Esophagus squamous epithelium (tissue), 5 donors: ENCODE measurements at places on chromosomes 3 and 15.

DNA sequence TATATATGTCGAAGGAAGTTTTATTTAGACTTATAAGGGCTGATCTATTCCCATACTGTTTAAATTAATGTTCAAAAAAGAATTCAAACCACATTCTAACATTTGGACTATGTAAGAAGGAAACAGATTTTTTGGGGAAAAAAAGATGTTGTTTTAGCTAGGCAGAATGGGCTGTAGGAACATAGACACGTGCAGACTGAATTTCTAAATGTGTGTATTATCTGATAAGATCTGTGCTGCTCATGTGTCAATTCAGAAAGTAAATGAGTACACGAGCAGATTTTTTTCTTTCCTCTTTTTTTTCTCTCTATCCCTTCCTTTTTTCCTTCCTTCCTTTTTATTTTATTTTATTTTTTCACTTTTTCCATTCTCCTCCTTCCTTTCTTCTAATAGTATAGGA, 259.5 kb upstream of the KCNH8 start:
- DNase-seq: no peak

DNA sequence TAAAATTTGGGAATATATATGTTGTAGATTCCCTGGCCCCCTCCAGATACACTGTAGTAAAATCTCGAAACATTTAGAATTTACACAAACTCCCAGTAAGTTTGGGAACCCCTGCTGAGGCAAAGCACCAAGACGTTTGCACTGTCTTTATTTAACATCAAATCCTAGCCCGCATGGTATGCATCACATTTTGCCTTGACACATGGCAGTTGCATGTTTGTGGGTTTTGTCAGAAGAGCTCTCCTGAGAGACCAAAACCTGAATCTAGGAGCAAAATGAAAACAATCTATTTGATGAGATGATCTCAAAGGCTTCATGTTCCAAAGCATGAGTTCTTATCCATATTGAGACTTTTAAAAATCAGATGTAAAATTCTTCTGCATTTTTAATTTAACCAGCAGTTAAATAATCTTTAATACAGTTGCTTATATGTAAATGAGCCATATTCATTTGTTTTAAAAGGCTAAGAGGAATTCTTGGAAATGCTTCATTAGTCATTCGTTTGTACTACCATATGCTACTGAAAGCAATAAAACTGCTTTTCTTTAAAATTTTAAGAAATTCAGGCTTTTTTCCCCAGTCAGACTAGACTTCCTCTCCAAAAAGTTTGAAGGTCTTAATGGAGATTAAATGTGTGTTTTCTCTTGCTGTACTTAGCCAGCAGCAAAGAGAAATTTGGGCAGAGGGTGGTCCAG, 105.2 kb upstream of the BOC start:
- no peak for DNase-seq

DNA sequence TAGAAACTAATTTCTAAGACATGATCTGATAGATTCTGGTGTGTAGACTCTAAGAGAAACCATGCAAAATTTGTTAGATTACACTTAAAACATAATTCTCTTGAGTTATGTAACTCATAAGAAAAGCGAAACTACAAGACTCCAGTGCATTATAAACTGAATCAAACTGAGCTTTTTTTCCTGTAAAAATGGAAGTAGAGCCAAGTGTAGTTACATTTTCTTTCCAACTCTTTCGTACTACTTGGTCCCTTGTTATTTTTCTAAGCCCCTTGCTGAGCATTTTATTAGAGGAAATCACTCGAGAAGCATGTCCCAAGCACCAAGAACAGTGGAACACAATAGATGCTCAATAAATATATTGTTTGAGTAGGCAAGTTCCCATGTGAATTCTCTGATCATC, 130.2 kb downstream of the GADL1 start:
- no peak for DNase-seq

DNA sequence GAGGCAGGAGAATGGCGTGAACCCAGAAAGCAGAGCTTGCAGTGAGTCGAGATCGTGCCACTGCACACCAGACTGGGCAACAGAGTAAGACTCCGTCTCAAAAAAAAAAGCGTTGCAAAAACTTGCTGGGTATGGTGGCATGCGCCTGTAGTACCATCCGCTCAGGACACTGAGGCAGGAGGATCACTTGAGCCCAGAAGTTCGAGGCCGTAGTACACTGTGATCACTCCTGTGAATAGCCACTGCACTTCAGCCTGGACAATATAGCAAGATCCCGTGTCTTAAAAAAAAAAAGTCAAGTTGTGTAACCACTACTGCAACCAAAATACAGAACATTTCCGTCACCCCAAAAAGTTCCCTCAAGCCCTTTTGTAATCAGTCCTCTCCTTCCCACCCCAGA, 1.5 kb downstream of the ARPC4 start:
- DNase-seq: no peak

DNA sequence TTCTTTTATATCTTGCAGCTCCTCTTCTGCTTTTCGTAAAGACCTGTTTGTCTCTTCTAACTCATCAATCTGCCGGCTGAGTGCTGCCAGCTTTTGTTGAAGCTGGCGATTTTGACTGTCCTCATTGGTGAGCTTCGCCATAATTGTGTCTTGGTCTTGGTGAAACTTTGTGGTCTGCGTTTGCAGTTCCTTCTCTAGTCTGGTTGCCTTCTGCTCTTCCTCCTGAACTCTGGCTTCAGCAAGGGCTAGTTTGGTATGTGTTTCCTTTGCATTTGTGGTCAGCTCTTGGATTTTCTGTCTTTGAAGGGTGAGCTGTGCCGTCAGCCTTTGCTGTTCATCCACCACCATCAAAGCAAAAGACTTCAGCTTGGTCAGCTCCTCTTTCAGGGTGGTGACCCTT, 32.9 kb downstream of the CMSS1 start:
- DNase-seq: no peak

DNA sequence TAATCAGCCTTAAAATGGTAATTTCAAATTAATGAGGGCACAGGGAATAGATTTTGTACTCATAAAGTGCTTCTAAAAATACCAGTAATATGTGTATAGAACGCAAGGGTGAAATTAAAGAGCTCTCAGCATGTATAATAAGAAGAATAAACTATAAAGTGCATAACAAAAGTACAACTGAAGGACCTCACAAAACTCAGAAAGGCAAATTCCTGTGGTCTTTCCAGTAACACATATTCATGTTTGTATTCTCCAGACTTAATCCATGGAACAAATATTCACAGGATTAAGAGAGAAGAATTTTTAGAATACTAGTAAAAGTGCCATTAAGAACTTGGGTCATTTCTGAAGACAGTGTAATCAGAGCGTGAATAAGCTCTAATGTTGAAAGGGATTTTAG, 646.3 kb downstream of the CADM2 start:
- no peak for DNase-seq

GRCh38 chr15:63371297-63371918, 10.2 kb downstream of the CA12 start:
- no peak for DNase-seq

DNA sequence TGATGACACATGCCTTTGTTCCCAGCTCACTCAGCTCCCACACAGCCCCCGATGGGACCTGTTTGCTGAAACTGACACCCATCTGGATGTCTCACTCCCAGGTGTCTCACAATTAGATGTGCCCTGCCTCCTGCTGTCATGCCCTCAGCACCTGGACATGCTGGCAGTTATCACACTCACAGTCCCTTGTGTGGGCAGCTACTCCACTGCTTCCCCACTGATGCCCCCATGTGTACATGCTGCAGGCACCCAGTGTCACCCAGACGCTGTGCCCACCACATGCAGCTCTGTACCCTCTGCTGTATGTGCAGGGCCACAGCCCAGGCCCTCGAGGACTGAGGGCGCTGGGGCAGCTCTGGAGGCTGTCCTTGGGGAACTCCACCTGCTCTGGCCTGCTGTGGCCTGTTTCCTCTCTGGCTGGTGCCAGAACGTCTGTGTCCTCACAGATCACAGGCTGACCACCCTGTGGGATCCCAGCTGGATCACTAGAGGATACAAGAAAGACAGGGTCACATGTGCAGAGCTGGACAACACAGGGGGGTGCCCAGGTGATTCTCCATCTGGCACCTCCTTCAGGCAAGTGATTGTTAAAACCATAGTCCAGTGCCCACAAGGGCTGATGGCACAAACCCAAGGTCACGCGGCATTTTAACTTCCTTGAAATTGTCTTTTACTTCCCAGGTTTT, 14.0 kb downstream of the C3orf22 start:
- DNase-seq: no peak

- no peak for DNase-seq
These were observed 6.3 kb upstream of the PXK start for GRCh38 chr3:58326267-58326900.

DNA sequence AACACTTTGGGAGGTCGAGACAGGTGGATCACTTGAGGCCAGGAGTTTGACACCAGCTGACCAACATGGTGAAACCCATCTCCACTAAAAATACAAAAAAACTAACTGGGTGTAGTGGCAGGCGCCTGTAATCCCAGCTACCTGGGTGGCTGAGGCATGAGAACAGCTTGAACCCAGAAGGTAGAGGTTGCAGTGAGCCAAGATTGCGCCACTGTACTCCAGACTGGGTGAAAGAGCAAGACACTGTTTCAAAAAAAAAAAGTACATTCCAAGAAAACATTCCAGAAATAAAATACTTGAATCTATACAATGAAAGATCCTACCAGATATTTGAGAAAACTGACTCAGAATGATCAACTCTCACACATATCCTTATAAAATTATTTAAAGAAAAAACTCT, 30.4 kb downstream of the TFDP2 start:
- no peak for DNase-seq

GRCh38 chr3:181793006-181793405, 81.3 kb downstream of the SOX2 start:
- DNase-seq: no peak

GRCh38 chr3:38102444-38102814, 34.5 kb downstream of the ACAA1 start:
- DNase-seq: no peak

- no peak for DNase-seq
These were observed 374.2 kb downstream of the PLCL2 start for GRCh38 chr3:17258823-17259436.

- DNase-seq: no peak
These were observed 28.9 kb upstream of the ZNF385D start for GRCh38 chr3:21779909-21780308.

GRCh38 chr3:71035886-71036285, 547.6 kb downstream of the FOXP1 start:
- no peak for DNase-seq

DNA sequence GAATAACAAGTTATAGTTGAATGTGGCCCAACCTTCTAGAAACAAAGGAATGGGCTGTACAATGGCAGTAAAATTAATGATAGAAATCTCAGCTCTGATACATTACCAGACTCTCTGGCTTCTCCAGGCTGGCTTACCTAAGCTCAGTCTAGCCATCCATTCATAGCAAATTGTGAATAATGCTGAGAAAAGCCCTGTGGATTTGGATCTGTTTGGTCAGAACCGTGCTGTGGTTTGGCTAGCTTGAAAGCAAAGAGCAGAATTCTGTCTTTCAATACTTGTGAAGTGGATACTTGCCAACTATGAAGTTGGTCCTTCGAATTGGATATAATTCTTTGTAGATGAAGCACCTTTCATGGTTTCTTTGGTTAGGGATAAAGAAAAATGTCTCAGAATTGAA, 199.1 kb downstream of the EPHA3 start:
- DNase-seq: no peak

DNA sequence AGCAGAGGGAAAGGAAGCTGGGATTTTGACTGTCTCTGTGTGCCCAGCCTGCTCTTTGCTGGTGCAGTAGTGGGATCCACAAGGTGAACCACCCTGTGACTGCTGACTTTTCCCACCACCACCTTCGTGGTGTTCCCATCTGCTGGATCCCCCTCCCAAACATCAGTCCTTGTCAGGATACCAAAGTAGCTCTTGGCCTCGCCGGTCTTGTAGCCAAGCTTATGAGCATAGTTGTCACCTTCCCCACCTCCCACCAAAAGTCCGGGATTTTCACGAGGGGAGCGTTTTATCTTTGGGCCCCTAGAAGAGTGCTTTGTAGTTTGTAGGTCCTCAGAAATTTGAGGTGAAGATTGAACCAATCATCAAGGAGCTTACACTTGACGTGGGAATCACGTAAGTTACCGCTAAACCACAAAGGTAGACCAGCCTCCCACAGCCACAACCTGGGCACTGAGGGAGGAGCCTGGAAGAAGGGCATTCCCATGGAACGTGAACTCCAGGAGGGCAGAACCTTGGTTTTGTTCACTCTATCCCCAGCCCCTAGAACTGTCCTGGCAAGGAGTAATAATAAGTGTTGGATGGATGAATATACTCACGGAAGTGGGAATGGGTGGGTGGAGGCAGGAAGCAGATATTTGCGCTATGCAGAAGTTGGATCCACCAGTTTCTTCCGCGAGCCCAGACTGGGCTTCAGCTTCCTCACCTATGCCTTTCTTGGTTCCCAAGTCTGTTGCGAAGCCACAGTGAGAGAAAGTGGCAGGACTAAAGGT, 814 bp upstream of the TEX264 start:
- DNase-seq: no peak

- no peak for DNase-seq
These were observed 130.6 kb upstream of the IGSF10 start for GRCh38 chr3:151591441-151591840.

- no peak for DNase-seq
These were observed 21.9 kb downstream of the TCF12 start for GRCh38 chr15:56940388-56940787.

DNA sequence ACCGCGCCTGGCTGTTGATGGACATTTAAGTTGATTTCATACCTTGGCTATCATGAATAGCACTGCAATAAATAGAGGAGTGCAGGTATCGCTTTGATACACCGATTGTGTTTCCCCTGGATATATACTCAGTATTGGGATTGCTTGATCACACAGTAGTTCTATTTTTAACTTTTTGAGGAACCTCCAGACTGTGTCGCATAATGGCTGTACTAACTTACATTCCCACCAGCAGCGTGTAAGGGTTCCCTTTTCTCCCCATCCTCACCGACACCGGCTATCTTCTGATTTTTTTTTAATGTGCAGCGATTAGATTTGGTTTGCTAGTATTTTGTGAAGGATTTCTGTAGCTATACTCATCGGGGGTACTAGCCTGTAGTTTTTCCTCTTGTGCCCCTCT, 16.0 kb downstream of the RUBCN start:
- DNase-seq: no peak
